ENCODE measurements at places on chromosomes 13 and 19. TPM values are rescaled to one million over a fixed set of nuclear protein-coding genes. Genes with fewer than 3 reads are reported as not detected.

The URI1 gene
- total RNA-seq = 60.4 TPM

The FBXO27 gene
- total RNA-seq = 3.6 TPM

The MTUS2 gene
- not detected for total RNA-seq

The ZNF577 gene
- 8.9 TPM for total RNA-seq

The ZNF317 gene
- total RNA-seq = 17.7 TPM

The EPN1 gene
- 47.1 TPM for total RNA-seq

The ALDH16A1 gene
- 13.9 TPM for total RNA-seq

The PSG6 gene
- 0.17 TPM for total RNA-seq

The TMED1 gene
- 40.1 TPM for total RNA-seq

The AZU1 gene
- 0.17 TPM for total RNA-seq

The ZNF583 gene
- 5.4 TPM for total RNA-seq

All from fibroblast of lung (primary cell).